ENCODE measurements at places on chromosomes 3 and 15.

DNA sequence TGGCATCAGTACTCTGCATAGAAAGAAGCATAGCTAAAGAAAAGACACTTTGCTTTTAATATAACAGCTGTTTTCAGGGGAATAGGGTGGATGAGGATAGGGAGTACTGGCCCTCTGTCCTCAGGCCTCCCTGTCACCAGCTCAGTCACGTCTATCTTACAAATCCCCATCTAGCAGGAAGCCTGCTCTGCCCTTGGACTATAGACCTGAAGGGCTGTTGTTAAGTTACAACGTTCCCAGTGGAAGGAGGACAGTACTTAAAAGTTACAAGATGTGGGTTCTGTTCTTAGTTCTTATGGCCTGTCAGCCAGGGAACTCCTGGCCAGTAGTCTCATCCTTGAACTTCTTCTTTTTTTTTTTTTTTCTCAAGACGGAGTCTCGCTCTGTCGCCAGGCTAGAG lies 70.5 kb downstream of the RPL39L start:
- DNase-seq, result no peak

- DNase-seq, result no peak
Observed at GRCh38 chr3:135641761-135642160, 323.8 kb upstream of the PPP2R3A start.

GRCh38 chr3:185151964-185152409 lies 873 bp downstream of the C3orf70 start:
- DNase-seq, result no peak

DNA sequence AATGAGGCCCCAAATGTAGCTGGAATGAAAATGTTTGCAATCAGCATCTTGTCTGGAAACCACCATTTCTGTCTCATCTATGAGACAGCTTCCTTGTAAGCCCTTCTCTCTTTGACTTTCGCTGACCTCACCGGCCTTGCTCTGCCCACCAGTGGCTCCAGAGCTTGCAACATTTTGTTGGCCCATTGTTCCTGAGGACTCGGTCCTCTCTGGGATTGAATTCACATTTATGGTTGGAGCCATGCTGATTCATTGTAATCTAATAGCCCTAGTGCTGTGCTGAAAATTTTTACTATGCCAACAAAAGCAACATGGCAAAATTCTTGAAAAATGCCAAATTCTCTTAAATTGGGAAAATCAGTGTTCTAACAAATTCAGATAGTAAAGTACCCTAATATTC lies 37.2 kb downstream of the ABHD5 start:
- no peak for DNase-seq

DNA sequence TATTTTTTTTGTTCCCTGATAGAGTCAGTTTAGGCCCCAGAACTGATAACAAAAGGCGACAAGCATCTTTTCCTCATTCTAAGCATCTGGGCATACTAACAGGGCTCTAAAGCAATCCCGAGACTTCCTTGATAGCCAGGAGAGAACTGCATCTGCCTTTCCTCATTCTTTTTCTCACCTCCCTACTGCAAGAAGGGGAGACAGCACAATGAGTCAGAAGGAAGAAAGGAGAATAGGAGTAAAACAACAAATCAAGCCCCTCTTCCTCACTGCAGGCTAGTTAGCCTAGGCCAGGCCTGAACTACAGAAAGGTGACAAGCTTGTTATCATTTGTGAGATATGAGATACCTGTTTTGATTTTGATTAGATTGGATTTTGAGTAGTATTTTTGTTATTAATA lies 97.9 kb downstream of the NAALADL2 start:
- DNase-seq, result no peak

DNA sequence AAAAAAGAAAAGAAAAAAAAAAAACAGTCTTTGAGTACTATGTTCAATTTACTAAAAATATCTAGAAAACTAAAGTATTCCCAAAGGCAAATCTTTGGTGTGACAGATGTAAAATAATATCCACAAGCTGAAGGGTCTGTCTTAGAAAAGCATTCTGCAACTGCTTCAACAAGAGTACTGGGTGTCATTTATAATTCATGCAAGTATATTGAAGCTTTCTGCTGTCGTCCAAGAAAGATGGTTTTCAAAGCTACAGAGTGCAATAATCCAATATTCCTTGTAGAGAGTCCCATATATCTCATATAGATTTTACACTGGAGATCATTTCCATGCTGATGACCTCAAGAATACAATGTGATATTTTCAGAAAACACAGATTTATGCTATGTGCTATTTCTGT lies 90.9 kb upstream of the SUCLG2 start:
- no peak for DNase-seq

GRCh38 chr3:195165790-195166189 lies 105.2 kb downstream of the XXYLT1 start:
- DNase-seq, result no peak

DNA sequence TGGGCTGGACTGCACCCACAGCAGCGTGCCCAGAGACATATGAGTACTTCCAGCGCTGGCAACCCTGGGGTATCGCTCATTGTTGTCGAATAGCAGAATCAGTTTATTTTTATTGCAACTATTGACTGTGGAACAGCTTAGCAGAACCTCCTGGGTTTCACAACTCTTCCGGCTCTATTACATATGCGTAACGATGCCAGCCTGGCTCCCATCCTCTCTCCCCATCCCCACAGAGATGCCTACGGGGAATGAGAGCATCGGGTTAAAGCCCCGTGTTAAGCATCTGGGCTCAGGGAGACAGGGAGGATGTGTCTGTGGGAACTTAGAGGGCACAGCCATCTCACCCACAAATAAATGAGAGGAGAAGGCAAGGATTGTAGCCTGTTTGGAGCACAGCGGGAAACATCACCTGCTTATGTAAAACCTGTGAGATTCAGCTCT lies 76.6 kb upstream of the DLG1 start:
- no peak for DNase-seq

DNA sequence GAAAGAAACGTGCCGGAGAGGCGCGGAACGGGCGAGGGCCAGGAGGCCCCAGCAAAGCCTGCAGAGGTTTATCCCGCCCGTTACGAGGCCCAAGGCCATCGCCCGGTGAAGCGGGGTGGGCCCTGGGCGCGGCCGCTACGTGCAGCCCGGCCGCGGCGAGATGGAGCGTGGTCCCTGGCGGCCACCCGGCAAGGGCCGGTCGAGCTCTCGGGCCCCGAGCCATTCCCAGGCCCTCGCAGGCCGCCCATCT lies 1.1 kb downstream of the PKM start:
- DNase-seq, result no peak

- DNase-seq, result no peak
Observed at GRCh38 chr3:151299006-151299405, 17.6 kb downstream of the GPR87 start.

DNA sequence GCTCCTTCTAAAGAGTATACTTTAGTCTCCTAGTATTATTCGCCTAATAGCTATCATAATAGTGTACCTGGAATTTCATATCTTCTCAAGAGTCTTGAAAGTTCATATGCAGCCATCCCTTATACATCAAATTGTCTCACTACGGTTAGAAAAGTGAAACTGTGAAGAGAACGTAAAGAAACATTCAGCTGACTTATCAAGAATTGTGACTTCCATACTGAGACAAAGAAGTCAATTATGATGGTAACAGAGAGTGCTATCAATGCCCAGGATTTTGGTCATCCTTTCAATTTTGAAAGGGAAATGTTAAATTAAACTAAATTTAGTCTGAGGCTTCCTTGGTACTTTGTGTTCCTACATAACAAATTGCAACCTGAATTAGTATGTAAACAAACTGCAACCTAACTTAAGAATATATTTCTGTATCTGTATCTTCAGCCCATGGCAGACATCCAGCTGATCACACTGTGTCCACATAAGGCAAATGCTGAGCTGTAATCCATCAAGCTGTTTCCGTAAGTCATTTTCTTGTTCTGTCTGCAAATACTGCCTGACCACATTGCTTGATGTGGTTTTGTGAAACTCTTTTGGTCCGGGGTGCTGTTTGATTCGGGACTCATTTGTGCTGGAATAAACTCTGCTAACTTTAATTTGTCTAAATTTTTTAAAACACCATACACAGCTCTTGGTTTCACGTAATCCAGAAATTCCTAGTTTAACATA lies 469.6 kb downstream of the SI start:
- no peak for DNase-seq

- no peak for DNase-seq
Observed at GRCh38 chr3:176078906-176079305, 1118.4 kb downstream of the TBL1XR1 start.

DNA sequence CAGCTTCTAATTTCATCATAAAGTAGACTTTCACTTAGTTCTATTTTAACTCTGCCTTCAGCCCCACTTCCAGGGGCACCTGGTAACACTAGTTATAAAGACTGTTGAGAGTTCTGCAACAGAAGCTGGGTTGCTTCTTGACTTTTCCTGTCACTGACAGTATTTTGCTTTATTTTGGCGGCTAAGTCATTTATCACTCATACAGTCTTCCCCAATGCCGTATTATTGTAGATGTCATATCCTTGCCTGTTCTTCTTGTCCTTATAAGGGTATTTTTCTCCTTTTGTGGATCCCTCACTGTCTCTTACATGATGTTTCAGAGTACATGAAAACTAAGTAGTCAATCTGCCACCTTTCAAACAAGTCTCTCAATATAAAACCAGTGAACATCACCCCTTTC lies 369.0 kb upstream of the PPP2R3A start:
- DNase-seq, result no peak

- no peak for DNase-seq
Observed at GRCh38 chr15:42788725-42789124, 51.8 kb upstream of the CDAN1 start.

GRCh38 chr3:62370112-62370857 lies 3.1 kb downstream of the FEZF2 start:
- no peak for DNase-seq

- no peak for DNase-seq
Observed at GRCh38 chr3:130843441-130843840, 50.4 kb upstream of the ATP2C1 start.

DNA sequence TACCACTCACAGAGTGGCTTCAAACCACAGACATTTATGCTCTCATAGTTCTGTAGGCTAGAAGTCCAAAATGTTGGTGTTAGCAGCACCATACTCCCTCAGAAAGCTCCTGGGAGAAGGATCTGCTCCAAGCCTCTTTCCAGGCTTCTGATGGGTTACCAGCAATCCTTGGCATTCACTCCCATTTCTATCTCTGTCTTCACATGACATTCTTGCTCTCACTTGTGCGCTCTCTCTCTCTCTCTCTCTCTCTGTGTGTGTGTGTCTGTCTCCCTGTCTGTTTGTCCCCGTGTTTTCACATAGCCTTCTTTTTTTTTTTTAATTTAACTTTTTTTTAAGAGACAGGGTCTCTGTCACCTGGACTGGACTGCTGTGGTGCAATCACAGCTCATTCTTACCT lies 26.3 kb downstream of the CDAN1 start:
- DNase-seq, result no peak

DNA sequence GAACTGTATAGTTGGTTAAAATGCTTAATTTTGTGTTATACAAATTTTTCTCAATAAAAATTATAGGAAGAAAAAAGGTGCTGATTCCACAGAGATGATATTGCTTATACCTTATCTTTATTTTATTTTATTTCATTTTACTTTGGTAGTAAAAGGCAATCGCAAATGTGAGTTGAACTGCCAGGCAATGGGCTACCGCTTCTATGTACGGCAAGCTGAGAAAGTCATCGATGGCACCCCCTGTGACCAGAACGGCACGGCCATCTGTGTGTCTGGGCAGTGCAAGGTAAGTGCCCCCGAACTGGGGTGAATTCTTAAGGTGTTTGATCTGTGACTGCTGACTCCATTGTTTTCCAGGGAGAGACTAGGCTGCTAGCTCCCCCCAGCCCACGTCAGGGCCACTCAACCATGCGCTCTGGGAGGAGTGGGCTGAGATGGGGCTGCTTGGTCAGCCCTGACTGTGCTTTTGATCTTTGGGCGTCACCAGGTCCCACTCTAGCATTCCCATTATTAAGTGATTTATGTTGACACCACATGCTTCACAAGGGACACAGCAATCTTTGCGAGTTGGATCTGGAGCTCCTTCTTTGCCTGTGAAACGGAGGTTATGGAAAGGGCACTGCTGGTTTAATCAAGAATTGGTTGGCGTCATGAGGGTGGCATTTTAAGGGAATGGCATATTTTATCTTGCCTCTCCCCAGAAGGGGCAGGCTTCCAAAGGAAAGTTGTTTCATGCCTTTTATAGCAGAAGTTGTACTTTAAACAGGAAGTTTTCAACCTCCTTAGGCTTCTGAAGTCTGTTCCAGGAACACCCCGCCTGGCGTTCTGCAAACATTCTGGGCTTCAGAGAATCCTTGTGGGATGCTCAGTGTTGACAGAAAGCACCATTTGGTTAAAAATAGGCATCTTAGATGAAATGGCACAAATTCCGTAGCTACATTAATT lies 296.5 kb downstream of the THSD4 start:
- no peak for DNase-seq

DNA sequence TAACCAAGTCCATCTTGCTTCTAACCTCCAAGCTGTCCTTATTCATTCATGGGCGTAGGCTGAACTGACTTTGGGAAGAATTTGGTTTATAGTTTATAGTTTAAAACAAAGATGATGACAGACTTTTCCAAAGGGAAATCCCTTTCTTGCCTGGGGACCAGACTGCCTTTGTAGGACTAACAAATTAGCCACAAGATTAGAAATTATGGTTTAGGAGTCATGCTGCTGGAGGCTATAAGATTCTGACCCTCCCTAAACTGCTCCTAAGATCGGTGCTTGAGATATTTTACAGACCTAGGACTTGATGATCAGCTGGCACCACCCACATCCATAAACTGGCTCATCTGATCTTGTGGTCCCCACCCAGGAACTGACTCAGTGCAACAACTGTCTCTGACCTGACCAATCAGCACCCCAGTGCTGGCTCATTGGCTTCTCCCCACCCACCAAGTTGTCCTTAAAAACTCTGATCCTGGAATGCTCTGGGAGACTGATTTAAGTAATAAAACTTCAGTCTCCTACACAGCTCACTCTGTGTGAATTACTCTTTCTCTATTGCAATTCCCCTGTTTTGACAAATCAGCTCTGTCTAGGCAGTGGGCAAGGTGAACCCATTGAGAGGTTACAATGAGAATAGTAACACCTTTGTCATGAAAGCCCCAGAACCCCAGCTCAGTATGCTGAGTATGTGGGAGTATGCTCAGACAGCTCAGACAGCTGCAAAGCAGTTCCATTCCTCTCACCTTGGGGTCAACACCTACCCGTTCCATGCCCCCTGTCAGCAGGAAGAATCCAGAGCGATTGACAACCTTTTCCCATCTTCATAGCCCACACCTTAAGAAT lies 51.6 kb upstream of the C15orf39 start:
- peak; percentile 26 for DNase-seq

GRCh38 chr15:101128221-101129015 lies 123.4 kb downstream of the CHSY1 start:
- DNase-seq, result peak; percentile 12

- no peak for DNase-seq
Observed at GRCh38 chr3:46566040-46566641, at the start of gene LRRC2. Gene LRRC2, minus strand, starts transcription at chr3:46566302. Its CDS starts 14,711 bp downstream, at chr3:46551591.

- DNase-seq, result peak; percentile 87
Observed at GRCh38 chr3:43759297-43759782, 68.6 kb downstream of the ABHD5 start.

- DNase-seq, result no peak
Observed at GRCh38 chr15:94287794-94288246, 56.5 kb downstream of the MCTP2 start.

GRCh38 chr3:110562621-110563020 lies 509.0 kb upstream of the NECTIN3 start:
- peak; percentile 8 for DNase-seq

Measured in Caki2 (cell line).